ENCODE measurements at places on chromosomes 4 and X. TPM values are rescaled to one million over a fixed set of nuclear protein-coding genes. Genes with fewer than 3 reads are reported as not detected.

The NEIL3 gene
- total RNA-seq = not detected

DNA sequence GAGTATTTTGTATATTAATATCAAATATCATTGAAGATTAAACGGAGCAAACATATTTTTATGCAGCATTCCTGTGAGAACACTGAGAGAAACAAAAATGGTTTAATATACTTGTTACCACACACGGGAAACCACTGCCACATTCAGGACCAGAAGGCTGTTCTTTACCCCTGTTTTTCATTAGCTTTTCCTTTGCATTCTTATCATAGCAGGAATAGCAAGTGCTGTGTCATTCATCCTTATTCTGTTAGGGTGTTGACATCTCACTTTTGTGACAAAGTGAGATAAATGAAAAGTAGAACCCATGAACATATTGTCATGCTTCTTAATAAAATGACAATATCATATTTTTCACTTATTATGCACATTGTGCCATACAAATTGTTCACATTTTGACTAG, 212.4 kb upstream of the NDST4 start:
- DNase-seq = no peak

GRCh38 chrX:25754399-25754798, 383.7 kb upstream of the MAGEB18 start:
- no peak for DNase-seq

- no peak for DNase-seq
Observed at GRCh38 chrX:20740443-20740842, 473.7 kb upstream of the RPS6KA3 start.

DNA sequence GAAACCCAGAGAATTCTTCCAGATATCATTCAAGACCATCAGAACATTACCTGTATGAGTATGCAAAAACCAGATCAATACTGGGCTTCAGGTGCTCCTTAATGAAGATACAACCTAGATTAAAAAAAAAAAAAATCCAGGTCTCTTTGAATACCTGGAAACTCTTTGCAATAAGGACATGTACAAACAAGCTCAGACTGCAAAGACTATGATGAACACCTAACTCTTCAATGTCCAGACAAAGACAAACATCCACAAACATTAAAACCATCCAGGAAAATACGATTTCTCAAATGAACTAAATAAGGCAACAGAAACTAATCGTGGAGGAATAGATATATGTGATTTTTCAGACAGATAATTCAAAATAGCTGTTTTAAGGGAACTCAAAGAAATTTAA, 38.7 kb downstream of the NLRP2B start:
- no peak for DNase-seq

GRCh38 chr4:53547983-53548382, 43.3 kb downstream of the LNX1 start:
- DNase-seq = no peak

All from naive thymus-derived CD4-positive, alpha-beta T cell (primary cell).